ENCODE measurements at places on chromosomes 2 and 18. TPM values are rescaled to one million over a fixed set of nuclear protein-coding genes. Genes with fewer than 3 reads are reported as not detected.

The SEPTIN2 gene
- 250 TPM for total RNA-seq

The NEU2 gene
- total RNA-seq: not detected

The LMAN1 gene
- total RNA-seq: 169 TPM

The TRABD2A gene
- 12.0 TPM for total RNA-seq

The CCBE1 gene
- total RNA-seq: not detected

The ILKAP gene
- 18.8 TPM for total RNA-seq

The CDC42EP3 gene
- 8.5 TPM for total RNA-seq

The PGAP1 gene
- 1.4 TPM for total RNA-seq

The ERFE gene
- 4.3 TPM for total RNA-seq

The KCMF1 gene
- 61.6 TPM for total RNA-seq

The IL1R2 gene
- 3.3 TPM for total RNA-seq

DNA sequence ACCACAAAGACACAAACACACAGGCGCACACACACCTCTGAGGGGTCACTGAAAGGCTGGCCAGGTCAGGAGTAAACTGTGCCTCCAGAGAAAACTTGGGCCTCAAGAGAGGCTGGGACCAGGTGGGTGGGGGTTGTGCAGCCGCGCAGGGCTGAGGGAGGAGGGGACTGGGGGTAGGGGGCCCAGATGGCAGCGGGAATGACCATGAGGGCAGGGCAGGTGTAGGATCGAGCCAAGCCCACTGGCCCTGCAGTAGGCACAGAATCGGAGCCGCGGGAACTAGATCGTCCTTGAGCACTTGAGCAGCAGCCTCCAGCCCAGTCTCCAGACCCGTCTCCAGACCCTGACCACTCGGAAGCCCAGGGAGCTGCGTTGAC, 36.8 kb downstream of the ANKMY1 start:
- DNase-seq: no peak

DNA sequence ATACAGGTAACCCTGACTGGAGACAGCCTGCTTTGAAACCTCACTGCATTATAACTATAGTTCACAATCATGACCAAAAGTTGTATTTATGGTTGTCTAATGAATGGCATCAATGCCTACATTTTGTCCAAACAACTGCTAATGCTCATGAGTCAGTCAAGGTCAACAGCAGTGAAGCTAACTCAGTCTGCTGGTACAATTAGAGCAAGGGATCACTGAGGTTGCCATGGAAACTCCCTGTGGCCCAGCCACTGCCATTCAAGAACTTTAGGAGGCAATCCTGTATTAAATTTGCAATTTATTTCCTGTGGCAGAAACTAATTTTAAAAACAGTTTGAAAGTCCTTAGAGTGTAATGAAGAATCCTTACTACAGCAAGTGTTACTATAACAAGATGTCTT, 185.1 kb upstream of the SMAD7 start:
- DNase-seq: peak; percentile 11

GRCh38 chr2:8006626-8007025, 675.2 kb upstream of the ID2 start:
- DNase-seq: no peak

- no peak for DNase-seq
Measured at GRCh38 chr2:159942146-159942545, 120.3 kb downstream of the PLA2R1 start.

DNA sequence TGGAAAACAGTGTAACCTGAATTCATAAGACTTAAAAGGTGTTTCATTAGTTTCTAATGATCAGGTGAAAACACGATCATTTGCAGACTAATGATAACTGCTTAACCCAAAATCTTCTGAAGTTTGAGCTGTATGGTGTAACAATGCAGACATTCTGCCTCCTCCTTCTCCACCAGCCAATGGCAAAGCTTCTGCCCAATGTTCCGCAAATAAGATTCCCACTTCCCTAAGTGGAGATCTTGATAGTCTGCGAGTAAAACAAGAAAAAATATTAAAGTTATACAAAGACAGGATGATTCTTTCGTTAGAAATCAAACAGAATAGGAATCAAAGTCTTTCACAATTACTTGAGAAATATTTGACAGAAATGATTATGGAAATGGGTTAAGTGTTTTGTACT, 8.1 kb downstream of the C2orf42 start:
- no peak for DNase-seq

DNA sequence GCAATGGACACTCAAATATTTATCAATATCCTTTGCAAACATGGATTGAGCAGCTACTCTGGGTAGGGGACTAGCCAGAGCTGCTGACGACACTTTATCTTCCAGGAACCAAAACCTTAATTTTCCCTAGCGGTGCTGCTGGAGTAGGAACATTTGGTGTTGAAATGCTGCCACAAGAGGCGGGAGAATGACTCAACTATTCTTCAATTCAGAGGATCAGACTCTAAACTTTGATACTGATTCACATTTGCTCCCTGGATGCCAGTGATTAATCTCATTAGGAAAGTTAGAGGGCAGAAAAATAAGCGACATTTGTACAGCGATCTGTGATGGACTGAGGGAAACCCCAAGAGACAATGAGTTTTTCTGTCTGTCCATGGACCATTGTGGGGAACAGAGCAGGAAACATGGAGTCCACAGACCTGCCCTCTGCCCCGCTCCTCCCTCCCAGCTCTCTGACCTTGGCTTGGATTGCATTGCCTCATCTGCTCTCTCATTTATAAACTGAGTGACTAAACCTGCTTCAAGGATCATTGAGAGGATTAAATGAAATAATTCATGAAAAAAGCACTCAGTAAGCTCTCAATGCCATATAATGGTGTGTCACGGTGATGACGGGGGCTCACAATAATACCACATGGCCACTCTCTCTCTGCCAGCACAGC, 12.6 kb upstream of the EPB41L3 start:
- DNase-seq: no peak

- peak; percentile 7 for DNase-seq
Measured at GRCh38 chr2:28161466-28161865, 231.2 kb upstream of the FOSL2 start.

DNA sequence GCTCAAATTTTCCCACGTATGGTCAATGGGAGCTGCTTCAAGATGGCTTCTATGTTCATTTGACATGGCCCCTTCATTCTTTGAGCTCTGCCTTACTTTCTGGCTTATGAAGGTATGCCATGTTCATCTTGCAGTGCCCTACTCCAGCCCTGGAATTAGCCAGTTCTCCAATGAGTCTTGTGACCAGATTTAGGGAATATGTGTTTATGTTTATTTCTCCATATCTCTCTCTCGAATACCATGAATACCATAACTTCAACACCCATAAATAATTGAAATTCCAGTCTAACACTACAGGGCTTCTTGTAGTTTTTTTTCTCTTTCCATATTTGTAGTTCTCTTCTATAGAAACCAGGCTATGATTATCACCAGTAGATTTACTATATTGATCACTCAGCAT, 39.7 kb downstream of the EPB41L5 start:
- DNase-seq: no peak

DNA sequence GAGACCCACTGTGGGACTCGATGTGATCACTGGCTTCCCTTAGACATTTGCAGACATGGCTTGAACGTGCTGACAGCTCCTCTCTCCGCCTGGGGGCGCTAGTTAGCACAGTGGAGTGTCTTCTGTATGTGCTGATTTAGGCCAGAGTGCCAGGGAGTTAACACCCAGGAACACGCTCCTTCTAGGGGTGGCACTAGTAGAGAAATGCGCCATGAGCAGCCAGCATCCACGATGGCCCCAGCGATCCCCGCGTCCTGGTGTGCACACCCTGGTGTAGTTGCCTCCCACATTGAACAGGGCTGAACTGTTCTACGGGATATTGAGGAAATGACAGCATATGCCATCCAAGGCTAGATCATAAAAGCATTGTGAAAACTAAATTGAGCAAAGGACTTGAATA, 11.4 kb upstream of the NMUR1 start:
- DNase-seq: no peak

- no peak for DNase-seq
Measured at GRCh38 chr18:58511897-58512581, 116.9 kb downstream of the ALPK2 start.

- DNase-seq: no peak
Measured at GRCh38 chr2:149056541-149057255, 18.2 kb downstream of the LYPD6B start.

GRCh38 chr2:239275044-239275685, 125.7 kb downstream of the HDAC4 start:
- peak; percentile 96 for DNase-seq

DNA sequence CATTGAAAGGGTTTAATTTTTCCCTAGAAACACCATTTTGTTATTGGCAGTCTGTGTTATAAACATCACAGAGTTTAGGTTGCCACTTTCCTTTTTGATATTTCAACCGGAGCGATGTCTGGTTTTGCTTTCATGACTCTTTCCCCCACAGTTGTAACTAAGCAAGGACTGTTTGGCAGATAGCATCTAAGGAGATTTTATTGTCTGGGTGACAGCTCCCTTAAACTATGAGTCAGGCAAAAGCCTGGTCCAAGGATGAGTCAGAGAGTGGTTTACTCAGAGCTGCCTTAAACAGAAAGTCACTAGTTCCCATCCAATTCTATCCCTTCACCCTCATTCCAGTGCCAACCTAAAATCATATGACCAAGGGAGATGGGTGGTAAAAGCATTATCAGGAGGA, 341.6 kb upstream of the VWC2L start:
- DNase-seq: peak; percentile 92

DNA sequence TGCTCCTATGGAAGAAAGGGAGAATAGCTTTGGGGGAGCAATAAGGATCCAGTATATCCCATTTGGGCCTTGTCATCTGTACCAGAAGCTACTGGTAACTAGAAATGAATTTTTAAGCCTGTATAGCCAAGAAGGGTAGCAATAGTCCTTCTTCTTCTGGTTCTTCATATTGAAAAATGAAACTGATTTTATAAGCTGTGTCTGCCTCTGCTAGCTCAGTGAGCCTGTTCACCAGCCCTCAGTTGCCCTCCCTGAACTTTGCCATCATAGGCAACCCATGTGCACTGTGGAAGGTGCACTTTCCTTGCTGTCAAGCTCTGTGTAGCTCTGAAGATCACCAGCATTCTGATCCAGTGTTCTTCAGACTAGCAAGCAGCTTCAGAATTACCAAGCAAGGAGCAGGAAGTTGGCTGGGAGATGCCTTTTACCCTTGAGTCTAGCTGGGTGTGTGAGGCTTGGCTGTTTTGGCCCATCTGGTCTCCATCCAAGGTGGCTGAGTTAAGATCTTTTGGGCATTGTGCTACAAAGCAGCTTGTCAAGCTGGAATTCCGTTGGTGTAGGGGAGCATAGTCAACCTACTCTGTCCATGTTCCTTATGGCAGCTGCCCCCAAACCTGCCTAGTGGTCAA, 55.8 kb upstream of the MGAT5 start:
- no peak for DNase-seq

GRCh38 chr18:65568866-65569265, 181.9 kb upstream of the CDH7 start:
- DNase-seq: no peak

DNA sequence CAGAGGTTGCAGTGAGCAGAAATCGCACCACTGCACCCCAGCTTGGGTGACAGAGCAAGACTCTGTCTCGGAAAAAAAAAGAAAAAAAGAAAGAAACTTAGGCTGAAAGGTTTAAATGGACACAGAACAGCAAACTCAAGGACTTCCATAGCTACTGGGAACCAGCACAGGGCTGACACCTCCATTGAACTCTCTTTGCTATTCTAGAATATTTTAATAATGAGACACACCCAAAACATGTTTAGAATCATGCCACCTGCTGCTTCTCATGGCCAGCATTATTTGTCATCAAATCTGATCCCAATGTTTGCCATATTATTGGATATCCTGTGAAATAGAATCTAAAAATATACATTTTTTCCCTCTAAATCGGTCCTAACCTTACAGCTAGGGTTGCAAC, 42.7 kb upstream of the LTBP1 start:
- DNase-seq: no peak

GRCh38 chr2:37868866-37869265, 56.2 kb upstream of the RMDN2 start:
- DNase-seq: no peak

- no peak for DNase-seq
Measured at GRCh38 chr2:70091364-70091763, 4.1 kb downstream of the PCBP1 start.

DNA sequence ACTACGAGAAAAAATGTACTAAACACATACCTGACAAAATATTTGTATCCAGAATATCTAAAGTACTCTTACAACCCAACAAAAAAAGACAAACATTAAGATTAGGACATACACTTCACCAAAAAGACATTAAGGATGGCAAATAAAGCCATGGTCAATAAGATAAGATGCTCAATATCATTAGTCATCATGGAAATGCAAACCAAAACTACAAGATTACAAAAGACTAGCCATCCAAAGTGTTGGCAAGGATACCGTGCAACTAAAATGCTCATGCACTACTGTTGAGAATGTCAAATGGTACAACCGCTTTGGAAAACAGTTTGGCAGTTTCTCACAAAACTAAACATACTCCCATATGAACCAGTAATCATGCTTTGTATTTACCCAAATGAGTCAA, 29.7 kb downstream of the MAP3K2 start:
- no peak for DNase-seq

- no peak for DNase-seq
Measured at GRCh38 chr2:226898897-226899296, 63.0 kb downstream of the RHBDD1 start.

DNA sequence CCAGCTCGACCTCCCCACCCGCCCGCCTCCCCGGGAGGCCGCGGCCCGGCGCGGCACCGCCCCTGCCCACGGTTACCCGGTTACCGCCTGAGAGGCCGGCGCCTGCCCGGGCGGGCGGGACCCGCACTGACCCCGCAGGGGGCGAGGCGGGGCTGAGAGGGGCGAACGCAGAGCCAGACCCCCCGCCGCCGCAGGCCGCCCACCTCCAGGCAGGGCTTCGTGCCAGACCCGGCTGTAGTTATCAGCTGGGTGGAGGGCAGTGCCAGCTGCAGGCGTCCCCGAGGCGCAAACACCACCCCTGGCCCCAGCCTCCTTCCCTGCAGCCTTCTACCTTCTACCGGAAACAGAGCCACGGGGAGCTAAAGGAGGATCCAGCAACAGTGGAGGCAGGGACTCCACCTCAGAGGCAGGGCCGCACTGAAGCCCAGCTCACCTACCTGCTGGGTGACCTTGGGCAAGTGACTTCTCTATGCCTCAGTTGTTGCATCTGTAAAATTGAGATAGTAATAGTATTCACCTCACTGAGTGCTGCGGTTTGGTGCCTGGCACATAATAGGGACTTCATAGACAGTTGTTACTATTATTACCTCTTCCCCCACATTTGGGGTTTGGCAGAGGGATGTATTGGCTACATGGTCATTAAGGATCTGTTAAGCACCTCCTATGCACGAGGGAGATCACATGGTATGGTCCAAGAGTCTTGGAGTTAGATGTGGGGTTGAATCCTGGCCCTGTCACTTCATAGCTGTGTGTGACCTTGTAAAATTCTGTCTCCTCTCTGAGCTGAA, 231.6 kb upstream of the SMAD2 start:
- peak; percentile 54 for DNase-seq

DNA sequence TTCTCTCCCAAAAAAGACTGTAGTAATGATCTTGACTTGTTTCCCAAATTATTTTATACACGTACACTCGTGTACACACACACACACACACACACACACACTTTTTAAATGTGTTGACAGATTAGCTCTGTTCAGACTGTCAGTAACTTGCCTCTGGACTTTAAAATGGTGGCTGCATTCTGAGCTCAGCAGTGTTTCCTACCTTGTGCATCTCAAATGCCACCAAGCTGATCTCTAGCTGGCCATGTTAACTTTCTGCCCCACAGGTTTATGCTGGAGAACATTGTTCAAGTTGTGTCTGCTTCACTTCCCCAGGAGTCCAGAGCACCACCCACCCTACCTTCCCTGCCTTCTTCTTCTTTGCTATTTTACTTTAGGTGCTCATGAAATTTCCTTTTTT, 73.4 kb upstream of the TMEM87B start:
- DNase-seq: no peak

GRCh38 chr2:74104839-74105238, 42.9 kb downstream of the BOLA3 start:
- DNase-seq: no peak

- DNase-seq: no peak
Measured at GRCh38 chr2:209600341-209601171, 171.1 kb upstream of the UNC80 start.

Measured in H4 (cell line).